Tongue (tissue), 3 donors: ENCODE measurements at places on chromosomes 4 and X. TPM values are rescaled to one million over a fixed set of nuclear protein-coding genes. Genes with fewer than 3 reads are reported as not detected.

ZIC3 gene
- total RNA-seq = not detected

DNA sequence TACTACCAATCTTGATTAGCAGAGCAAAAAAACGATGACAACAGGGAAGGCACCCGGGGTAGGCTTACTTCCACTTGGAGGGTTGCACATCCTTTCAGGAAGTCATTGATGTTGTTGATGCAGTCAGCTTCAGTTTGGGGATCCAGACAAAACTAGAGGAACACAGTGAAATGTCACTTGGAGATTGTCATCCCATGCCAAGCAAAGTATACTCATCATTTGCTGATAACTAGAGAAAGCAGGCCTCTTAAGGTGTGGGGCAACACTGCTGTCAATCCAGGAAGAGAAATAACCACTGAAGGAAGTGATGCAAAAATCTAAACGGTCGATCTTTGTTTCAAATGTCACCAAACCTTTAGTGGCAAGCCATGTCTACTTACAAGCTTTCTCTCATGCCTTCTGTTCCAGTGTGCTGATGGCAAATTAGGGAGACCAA, 1.4 kb downstream of the ARHGEF6 start:
- DNase-seq = no peak

- DNase-seq = no peak
Observed at GRCh38 chrX:117998171-117998570, 118.4 kb downstream of the KLHL13 start.

- DNase-seq = no peak
Observed at GRCh38 chr4:159983082-159983481, 880.2 kb downstream of the RAPGEF2 start.

FGFBP2 gene
- 1.9 TPM for total RNA-seq

F8A2 gene
- not detected for total RNA-seq

GRCh38 chr4:65724973-65725372, 54.7 kb upstream of the EPHA5 start:
- DNase-seq = no peak

DNA sequence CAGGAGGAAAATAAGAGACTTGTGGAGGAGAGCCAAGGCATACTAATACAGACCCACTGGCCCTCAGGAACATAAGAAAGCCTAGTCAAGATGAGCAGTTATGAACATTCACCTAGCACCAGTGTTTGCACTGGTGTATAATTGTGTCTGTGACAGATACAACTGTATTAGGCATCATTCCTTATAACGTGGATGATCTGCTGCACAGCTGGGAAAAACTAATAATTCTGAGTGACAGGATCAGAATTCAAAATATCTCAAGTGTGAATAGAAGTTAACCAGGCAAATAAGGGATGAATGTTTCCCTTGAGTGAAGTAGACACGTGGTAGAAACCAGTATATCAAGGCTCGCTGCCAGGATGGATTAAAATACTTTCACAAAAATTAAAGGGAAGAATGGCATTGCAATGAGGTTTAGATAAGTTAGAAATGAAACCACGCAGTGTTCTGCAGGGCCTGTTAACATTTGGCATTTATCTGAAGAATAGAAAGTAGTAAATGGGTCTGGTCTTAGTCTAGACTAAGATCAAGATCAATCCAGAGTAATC, 325.9 kb downstream of the EPHA5 start:
- peak; percentile 55 for DNase-seq

GRCh38 chr4:120761070-120761469, 161.5 kb downstream of the PRDM5 start:
- peak; percentile 15 for DNase-seq

- DNase-seq = no peak
Observed at GRCh38 chr4:57114973-57115372, 4.8 kb upstream of the IGFBP7 start.

DNA sequence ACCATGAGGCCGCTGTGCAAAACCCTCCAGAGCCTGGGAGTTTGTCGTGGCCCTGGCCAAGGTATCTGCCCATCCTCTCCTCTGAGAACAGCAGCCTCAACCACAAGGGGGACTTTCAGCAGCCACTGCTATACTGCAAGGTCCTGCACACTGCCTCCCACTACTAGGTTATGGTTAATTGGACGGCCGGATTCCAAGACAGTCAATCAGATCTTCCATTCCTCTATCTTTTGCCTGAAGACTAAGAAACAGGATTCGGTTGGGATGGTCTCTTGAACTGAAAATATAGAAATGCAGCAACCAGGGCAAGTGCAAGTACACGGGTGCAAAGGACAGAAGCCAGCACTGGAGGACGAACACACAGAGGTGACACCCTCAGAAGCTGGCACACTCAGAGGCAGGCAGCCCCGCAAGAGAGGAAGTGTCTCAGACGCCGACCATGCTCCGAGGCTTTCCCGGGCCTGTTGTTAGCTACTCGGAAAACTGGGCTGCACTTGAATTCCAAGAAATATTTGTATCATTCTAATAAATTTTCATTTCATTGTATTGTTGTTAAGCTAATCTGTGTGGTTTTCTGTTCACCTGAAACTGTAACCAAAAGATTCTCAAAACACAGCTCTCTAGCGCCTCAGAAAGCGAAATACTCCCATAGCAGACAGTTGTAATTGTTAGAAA, 63.3 kb downstream of the AFAP1 start:
- no peak for DNase-seq

FAM47A gene
- not detected for total RNA-seq

DNA sequence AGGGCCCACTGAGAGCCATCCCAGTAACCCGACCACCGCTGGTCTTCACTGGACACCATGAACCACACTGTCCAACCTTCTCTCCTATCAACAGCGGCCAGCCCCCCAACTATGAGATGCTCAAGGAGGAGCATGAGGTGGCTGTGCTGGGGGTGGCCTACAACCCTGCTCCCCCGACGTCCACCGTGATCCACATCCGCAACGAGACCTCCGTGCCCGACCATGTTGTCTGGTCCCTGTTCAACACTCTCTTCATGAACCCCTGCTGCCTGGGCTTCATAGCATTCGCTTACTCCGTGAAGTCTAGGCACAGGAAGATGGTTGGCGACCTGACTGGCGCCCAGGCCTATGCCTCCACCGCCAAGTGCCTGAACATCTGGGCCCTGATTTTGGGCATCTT, 423.8 kb upstream of the EPHA5 start:
- no peak for DNase-seq

DCAF4L1 gene
- not detected for total RNA-seq

SLC25A6 gene
- 162 TPM for total RNA-seq

IQSEC2 gene
- 14.9 TPM for total RNA-seq

DNA sequence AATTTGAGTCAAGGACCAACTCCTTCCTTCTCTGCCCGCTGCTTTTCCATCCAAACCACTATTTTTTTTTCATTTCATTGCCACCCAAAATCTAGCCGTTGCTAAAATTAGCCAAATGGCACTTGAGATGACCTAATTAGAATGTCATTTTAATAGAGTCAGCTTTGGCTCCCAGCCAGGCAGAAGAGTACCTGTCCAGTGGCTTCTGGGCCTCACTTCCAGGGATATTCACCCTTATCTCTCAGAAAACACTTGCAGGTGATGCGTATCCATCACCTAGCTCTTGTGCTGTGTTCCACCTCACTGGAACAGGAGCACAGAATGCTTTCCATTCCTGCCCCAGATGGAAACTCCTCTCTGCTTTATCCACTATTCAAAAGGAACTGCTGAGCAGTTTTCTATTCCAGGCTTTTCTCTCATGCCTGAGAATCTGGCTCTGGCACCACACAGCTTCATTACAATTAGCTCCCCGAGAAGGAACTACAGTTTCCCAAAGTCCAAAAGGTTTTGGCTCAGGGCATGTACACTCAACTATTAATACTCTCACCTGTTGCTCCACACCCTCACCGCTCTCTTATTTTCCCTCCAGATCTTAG, 18.5 kb downstream of the MAGEA9B start:
- no peak for DNase-seq

DNA sequence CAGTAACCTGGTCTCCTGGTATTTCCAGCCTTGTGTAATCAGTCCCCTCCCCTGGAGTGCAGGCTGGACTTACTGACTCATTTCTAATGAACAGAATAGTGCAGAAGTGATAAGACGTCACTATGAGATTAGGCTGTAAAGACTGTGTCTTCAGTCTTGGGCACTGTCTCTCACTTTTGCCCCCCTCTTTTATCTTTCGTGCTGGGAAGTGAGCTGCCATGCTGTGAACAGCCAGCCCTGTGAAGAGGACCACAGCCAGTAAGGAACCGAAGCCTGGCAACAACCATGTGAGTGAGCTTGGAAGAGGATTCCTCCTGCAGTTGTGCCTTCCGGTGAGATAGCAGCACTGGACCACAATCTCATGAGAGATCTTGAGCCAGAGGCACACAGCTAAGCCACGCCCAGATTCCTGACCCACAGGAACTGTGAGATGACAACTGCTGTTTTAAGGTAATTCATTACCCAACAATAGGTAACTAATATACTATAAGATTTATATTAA, 67.5 kb upstream of the GPR34 start:
- no peak for DNase-seq

DNA sequence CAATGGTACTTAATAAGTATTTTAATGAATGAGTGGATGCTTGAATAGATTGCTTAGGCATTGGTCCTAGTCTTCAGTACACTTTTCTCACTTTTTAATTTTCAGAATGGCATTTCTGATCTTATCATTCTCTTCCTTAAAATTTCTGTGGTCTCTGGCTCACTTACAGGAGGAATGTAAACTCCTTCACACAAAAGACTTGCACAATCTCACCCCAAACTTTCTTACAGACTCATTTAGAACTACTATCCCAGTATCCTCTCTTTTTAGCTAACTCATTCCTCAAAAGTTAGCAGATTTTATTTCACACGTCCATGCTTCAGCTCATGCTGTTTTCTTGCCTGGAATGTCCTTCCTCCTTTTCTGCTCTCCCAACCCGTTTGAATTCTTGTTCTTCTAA, 350.1 kb downstream of the GRXCR1 start:
- DNase-seq = no peak

CABS1 gene
- not detected for total RNA-seq

DNA sequence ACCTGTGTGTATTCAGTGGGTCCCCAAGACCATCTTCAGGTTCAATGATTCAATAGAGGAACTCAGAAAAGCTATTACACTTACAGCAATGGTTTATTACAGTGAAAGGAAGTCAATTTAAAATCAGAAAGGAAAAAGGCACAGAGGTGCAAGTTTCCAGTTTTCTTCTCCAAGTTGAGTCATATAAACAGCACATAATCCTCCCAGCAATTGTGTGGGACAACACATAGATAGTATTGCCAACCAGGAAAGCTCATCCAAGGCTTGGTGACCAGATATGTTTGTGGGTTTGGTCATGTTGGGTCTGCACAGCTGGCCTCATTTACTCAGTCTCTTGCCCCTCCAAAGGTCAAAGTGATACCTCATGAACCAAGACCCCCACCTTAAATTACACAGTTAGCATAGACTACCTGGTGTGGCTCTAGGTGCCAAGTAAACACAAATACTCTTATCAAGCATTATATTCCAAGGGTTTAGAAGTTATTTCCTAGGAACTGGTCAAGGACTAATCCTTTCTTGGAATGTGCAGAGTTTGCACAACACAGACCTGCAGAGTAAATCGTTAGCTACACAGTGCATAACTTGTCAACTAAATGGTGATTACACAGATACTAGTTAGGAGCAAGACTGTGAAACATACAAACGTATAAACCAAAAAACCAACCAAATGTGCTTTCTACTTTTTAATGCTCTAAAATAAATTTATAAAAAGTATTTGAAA, 777.3 kb downstream of the PCDH18 start:
- no peak for DNase-seq

ANKRD50 gene
- total RNA-seq = 77.3 TPM

DNA sequence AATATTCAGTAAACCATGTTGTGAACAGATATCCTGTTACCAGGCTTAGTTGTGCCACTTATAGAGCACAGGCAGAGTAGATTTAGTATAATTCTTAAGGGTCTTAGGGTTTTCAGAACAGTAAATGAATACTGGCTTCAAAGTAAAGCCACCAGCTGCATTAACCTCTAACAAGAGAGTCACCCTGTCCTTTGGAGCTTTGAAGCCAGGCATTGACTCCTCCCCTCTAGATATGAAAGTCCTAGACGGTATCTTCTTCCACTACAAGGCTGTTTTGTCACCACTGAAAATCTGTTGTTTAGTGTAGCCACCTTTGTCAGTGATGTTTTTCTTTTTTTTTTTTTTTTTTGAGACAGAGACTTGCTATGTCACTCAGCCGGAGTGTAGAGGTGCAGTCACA, 77.7 kb downstream of the ALPK1 start:
- DNase-seq = no peak

- no peak for DNase-seq
Observed at GRCh38 chr4:7419961-7420660, 14.6 kb downstream of the PSAPL1 start.

DNA sequence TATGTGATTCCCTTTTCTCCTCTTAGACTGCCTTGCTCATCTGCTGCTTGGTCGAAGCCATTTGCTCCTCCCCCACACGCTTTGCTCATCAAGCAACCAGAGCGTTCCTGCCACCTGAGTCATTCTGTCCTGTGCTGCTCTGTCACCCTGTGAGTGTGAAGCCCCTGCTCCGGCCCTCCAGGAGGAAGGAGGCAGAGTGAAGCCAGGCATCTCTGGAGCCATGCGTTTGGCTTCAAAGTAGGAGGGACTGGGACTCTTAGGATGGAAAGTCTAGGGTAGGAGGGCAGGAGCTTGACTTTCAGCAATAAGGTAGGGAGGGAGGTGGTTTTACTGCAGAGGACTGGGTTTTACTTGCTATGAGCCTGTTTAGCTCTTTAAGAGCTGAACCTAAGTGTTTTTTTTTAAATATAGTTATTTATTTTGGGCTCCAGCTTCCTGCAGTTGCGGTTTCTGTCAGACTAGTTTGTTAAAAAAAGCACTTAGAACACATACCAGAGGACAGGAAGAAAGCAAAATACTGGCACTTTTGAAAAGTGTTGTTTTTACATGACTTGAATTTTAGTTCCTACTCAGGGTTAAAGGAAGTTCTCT, 63.6 kb downstream of the SPINK2 start:
- peak; percentile 56 for DNase-seq

SLC4A4 gene
- total RNA-seq = 23.9 TPM

DNA sequence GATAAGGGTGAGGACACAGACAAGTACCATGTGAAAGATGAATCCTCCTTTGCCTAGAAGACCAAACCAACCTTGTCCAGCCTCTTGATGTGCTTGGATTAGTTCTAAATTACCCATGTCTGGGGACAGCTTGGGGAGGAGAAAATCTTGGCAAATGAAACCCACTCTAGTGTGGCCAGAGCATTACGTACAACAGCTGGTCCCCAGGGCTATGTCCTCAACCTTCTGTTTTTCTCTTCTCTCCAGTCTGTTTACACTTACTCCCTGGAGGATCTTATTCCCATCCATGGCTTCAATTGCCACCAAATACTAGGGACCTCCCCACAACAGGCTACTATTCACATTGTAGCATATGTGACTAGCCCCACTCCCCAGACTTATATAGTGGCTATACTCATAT, 384.5 kb downstream of the OPHN1 start:
- no peak for DNase-seq

HDX gene
- 6.7 TPM for total RNA-seq

DNA sequence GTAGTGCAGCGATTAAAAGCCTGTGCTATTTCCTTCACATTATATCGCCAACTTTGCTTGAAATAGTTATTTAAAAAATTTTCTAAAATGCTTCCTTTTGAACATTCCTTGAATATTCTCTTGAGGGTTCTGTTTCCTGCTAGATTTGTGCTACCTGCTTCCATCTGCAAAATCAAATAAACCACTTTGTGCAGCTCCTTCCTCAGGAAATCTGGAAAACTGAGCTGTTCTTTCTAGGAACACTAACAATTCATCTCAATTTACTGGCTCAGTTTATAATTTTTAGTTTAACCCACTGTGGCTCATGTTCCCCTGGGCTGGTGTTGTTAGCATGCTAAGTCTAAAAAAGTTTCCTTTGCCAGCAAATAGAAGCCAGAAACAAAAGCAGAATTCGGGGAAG, 88.1 kb upstream of the LCORL start:
- DNase-seq = no peak

PPARGC1A gene
- total RNA-seq = 112 TPM

GRCh38 chr4:172202480-172203076, 389.4 kb downstream of the GALNTL6 start:
- peak; percentile 31 for DNase-seq
